ENCODE measurements at places on chromosomes 6 and 20. TPM values are rescaled to one million over a fixed set of nuclear protein-coding genes. Genes with fewer than 3 reads are reported as not detected.

SEL1L2 gene
- total RNA-seq, result 3.3 TPM

RFX6 gene
- not detected for total RNA-seq

POU5F1 gene
- 0.27 TPM for total RNA-seq

NKX2-2 gene
- total RNA-seq, result not detected

NKAIN2 gene
- 4.4 TPM for total RNA-seq

SMIM8 gene
- total RNA-seq, result 6.1 TPM

ABHD16A gene
- 63.0 TPM for total RNA-seq

STMN3 gene
- total RNA-seq, result 14.6 TPM

ULBP3 gene
- total RNA-seq, result not detected

MEI4 gene
- total RNA-seq, result not detected

MCHR2 gene
- not detected for total RNA-seq

ADGRF4 gene
- total RNA-seq, result not detected

TNFRSF21 gene
- total RNA-seq, result 20.8 TPM

ARFGEF3 gene
- total RNA-seq, result 2.6 TPM

MACROD2 gene
- 5.8 TPM for total RNA-seq

CTCFL gene
- total RNA-seq, result not detected

AURKA gene
- total RNA-seq, result 1.2 TPM

TNFRSF6B gene
- total RNA-seq, result 3.3 TPM

PRDM13 gene
- total RNA-seq, result not detected

PRRT1 gene
- total RNA-seq, result 2.5 TPM

CST2 gene
- total RNA-seq, result not detected

GPLD1 gene
- total RNA-seq, result 7.2 TPM

CLPSL2 gene
- total RNA-seq, result not detected

CGAS gene
- 5.3 TPM for total RNA-seq

TSHZ2 gene
- 17.5 TPM for total RNA-seq

FUCA2 gene
- 23.0 TPM for total RNA-seq

NELFCD gene
- total RNA-seq, result 42.8 TPM

COL21A1 gene
- total RNA-seq, result 21.6 TPM

TBX18 gene
- total RNA-seq, result 2.5 TPM

GSTA3 gene
- total RNA-seq, result not detected

RAD21L1 gene
- not detected for total RNA-seq

SPATS1 gene
- total RNA-seq, result not detected

ULBP1 gene
- total RNA-seq, result not detected

GTSF1L gene
- total RNA-seq, result not detected

SUMO4 gene
- 5.4 TPM for total RNA-seq

KIF25 gene
- total RNA-seq, result not detected

HLA-B gene
- 354 TPM for total RNA-seq

TCF15 gene
- total RNA-seq, result not detected

SYCP2L gene
- 0.66 TPM for total RNA-seq

FOXS1 gene
- not detected for total RNA-seq

OR12D3 gene
- not detected for total RNA-seq

HLA-DQA2 gene
- 1.2 TPM for total RNA-seq

GATA5 gene
- total RNA-seq, result not detected

WFDC10B gene
- not detected for total RNA-seq

QRSL1 gene
- 11.7 TPM for total RNA-seq

PRND gene
- total RNA-seq, result 0.33 TPM

GRIK2 gene
- 1.5 TPM for total RNA-seq

KCNS1 gene
- not detected for total RNA-seq

ABT1 gene
- total RNA-seq, result 19.4 TPM

TFAP2A gene
- 0.27 TPM for total RNA-seq
